Esophagus squamous epithelium (tissue), 5 donors: ENCODE measurements at places on chromosomes 1 and 21.
A peak's percentile ranks its signal among the peaks of the same experiment; 100 is the strongest.

DNA sequence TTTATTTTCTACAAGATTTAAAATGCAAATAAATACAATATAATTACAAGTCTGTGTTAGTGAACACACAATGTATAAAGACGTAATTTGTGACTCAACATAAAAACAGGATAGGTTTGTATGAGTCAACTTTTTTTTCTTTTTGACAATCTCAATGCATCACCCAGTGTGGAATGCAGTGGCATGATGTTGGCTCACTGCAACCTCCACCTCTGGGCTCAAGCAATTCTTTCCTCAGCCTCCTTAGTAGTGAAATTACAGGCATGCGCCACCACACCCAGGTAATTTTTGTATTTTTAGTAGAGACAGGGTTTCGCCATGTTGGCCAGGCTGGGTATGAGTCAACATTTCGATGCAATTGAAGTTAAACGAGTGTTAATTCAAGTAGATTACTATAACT, 5.9 kb upstream of the SPRR2E start:
- DNase-seq: no peak
- H3K36me3 ChIP-seq: no peaks in the 10 kb centered on the region
- peak overlapping the region; percentile 56 for H3K27ac ChIP-seq
- no peaks in the 10 kb centered on the region for H3K4me1 ChIP-seq

- no peak overlapping the region for H3K4me3 ChIP-seq
- H3K27me3 ChIP-seq: no peaks in the 10 kb centered on the region
- H3K4me1 ChIP-seq: peaks cover 13% of the 10 kb centered on the region
- peak overlapping the region; percentile 30 for H3K27ac ChIP-seq
Measured at GRCh38 chr1:33410091-33410701, 20.7 kb downstream of the PHC2 start.

- H3K27me3 ChIP-seq: no peaks in the 10 kb centered on the region
- H3K4me3 ChIP-seq: no peak overlapping the region
- no peak overlapping the region for H3K27ac ChIP-seq
Measured at GRCh38 chr1:220680085-220680687, 10.0 kb upstream of the C1orf115 start.

DNA sequence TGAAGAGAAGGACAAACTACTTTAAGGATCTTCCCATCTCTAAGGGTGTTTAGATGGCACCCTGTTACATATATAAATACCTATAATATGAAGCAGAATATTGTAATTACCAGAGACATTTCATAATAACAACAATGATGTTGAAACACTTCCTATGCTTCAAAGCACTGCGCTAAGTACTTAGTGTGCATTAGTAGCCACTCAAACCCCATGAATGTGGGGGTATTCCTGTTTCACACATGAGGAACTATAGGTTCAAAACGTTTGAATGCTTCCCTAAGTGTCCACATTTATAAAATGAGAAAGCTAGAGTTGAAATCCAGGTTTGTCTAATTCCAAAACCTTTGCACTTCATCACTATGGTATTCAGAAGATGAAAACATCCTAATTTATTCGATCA, 18.5 kb upstream of the OR10J5 start:
- H3K27ac ChIP-seq: no peak overlapping the region
- DNase-seq: no peak
- H3K36me3 ChIP-seq: no peaks in the 10 kb centered on the region
- no peaks in the 10 kb centered on the region for H3K27me3 ChIP-seq

DNA sequence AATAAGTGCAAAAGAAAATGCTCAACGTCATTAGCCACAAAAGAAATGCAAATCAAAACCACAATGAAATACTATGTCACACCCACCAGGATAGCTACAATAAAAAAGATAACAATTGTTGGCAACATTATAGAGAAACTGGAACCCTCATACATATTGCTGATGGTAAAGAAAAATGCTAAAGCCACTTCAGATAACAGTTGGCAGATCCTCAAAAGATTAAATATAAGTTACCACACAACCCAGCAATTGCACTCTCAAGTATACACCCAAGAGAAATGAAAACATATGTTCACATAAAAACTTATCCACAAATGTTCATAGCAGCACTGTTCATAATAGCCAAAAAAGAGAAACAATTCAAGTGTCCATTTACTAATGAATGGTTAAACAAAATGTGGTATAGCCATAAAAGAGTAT, 20.7 kb downstream of the TRIM33 start:
- DNase-seq: no peak
- no peaks in the 10 kb centered on the region for H3K36me3 ChIP-seq
- no peaks in the 10 kb centered on the region for H3K27me3 ChIP-seq

DNA sequence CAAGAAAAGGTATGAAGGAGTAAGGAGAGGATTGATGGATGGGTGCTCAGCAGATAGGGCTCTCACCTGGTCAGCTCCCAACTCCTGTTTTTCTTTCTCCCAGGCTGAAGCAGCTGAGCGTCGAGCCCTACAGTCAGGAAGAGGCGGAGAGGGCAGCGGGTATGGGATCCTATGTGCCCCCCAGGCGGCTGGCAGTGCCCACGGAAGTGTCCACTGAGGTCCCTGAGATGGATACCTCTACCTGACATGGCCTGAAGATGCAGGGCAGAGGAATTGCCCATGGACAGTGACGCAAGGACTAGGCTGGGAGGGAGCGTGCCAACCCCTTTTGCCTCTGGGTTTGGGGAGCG, 739 bp downstream of the ZNF593 start:
- no peak for DNase-seq
- no peaks in the 10 kb centered on the region for H3K27me3 ChIP-seq
- peak overlapping the region; percentile 88 for H3K4me3 ChIP-seq
- peaks cover 8% of the 10 kb centered on the region for H3K4me1 ChIP-seq

GRCh38 chr1:221916176-221916575, 174.3 kb upstream of the DUSP10 start:
- H3K27me3 ChIP-seq: no peaks in the 10 kb centered on the region
- H3K4me1 ChIP-seq: no peaks in the 10 kb centered on the region
- H3K27ac ChIP-seq: no peak overlapping the region

DNA sequence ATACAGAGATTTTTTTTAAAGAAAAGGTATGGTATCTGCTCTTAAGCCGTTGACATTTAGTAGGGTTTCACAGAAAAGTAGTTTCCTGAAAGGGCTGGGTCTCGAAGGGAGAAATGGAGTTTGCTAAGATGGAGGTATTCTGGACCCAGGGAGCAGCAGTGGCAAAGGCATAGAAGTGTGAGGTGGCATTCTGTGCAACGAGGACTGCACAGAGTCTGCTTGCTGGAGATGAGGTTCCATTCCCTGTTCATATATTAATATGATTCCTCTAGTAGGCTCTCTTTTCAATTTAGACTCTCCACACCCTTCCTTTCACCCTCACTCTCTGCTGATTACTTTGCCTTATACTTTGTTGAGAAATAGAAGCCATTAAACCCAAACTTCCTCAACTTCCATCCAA, 38.5 kb upstream of the PODN start:
- H3K4me1 ChIP-seq: no peaks in the 10 kb centered on the region
- no peak overlapping the region for H3K27ac ChIP-seq
- no peak for DNase-seq
- H3K4me3 ChIP-seq: no peak overlapping the region
- H3K27me3 ChIP-seq: no peaks in the 10 kb centered on the region
